Effector memory CD4-positive, alpha-beta T cell (primary cell): ENCODE measurements at places on chromosomes 3 and 15.

- DNase-seq: no peak
Observed at GRCh38 chr3:174243171-174243570, 616.0 kb upstream of the NAALADL2 start.

DNA sequence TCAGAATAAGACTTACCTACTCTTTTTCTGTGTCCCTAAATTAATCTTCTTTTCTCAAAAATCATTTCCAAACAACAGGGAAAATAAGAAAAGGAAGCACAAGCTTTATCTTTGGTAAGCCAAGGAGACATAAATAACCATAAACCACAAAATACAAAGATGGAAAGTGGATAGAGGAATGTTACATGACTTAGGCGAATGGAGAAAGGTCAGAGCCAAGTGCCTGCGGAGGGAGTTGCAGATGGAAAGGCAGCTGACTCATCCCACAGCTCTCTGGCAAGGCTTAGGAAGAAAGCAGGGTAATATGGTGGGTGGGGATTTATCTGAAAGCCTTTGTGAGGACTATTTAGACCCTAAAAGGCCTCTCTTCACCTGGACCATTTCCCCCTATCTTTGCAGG lies 72.8 kb downstream of the GALK2 start:
- no peak for DNase-seq

- DNase-seq: peak; percentile 3
Observed at GRCh38 chr3:193605876-193606275, 12.9 kb downstream of the OPA1 start.

- DNase-seq: peak; percentile 40
Observed at GRCh38 chr3:152269831-152270734, 1.4 kb downstream of the MBNL1 start.

DNA sequence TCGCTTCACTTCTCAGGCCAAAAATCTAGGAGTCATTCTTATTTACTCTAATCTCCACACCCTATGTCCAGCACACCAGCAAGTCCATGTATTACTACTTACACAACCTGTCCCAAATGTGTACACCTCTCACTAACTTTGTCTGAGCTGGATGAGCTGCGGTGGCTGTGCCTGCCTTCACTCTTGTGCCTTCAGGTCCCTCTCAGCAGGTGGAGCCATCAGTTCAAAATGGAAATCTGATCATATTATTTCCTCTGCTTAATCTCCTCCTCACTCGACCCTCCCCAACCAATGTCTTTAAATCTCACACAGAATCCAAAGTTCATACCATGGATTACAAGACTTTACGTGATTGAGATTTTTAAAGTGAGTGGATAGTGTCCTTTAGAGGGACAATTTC lies 82.8 kb downstream of the SSR3 start:
- DNase-seq: no peak

DNA sequence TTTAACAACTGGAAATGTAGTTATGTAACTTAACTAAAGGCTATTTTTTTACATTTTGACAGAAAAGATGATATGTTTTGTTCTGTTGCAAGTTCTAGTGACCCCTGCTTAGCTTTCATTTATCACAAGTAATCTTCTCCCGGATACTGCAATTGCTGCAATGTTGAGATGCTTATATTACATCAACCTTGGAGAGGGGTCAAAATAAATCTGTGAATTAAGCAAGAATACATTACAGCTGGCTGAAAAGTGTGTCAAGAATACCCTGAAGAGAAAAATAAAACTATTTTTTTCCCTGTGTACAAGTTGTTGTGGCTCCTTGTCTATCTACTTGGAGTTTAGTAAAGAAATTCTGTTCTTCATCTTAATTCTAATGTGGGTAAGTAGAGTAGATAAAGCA lies 232.1 kb upstream of the GOLIM4 start:
- DNase-seq: no peak

GRCh38 chr3:196166741-196167140 lies 44.5 kb downstream of the ZDHHC19 start:
- DNase-seq: no peak

DNA sequence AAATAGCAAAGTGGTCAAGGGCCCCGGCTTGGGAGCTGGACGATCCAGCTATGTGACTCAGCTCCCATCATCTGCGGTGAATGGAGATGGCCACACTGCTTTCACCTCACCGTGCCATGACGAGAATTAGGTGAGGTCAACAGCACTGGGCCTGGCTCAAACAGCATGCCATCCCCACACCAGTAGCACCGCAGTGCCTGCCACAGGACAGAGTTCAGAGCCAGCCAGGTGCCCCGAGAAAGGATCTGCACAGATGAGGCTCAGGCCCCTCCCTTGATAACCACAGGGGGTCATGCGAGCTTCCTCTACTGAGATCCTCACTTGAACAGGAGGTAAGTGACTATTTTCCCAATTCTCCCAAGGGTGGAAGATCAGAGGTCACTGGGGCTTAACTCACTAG lies 29.4 kb downstream of the ZXDC start:
- no peak for DNase-seq

DNA sequence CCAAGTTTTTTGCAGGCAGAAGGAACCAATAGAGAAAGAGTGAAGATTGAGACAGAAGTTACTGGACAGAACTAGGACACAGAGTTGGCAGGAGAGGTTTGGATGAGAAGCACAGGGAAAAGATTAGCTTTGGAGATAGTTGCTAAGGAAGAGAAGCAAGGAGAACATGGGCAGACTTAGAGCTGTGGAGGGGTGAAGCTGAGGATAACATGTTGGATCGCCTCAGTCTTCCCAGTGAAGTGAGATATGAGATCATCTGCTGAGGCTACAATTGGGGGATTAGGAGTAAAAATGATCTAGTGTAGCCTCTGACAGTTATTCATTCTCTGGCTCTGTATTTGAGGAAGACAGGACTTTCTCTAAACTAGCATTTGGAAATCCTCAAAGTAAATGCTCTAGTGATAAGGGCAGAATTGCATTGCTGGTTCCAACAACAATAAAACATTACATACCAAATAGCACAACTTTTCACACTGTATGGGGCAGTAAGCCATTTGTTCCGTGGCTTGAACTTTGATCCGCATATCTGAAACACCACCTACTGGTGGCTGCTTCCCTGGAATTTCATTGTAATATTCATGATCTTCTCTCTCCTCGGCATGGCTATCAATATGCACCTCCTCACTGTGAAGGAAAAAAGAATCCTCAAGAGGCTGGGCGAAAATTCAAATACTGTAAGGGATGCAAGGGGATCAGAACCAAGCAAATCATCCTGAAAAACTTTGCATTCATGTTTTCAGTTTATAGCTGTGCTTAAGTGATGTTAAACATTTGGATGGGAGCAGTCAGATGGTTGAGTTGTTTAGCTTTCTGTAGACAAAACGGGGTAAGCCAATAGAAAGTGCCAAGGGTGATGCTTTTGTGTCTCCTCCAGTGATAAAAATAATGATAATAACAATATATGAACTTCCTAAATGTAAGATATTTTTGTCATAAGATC lies 22.2 kb upstream of the EID1 start:
- DNase-seq: no peak

- no peak for DNase-seq
Observed at GRCh38 chr3:167743799-167744198, 8.3 kb downstream of the SERPINI1 start.

DNA sequence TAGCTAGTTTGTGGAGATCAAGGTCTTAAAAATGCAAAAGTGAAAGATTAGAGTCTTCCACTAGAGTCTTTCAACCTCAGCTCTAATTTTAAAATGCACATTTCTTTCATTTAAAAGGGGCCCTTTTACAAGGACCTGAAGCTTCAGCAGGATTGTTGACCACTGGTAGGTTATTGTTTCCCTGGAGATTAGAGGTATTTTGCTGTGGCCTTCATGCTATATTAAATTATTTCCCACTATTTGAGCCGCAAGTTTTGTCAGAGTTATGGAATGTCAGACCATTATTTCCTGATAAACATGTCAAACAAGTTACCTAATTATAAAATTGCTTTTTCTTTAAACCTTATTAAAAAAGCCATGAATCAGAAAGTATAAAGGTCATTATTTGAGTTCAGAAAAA lies 103.1 kb upstream of the CCNL1 start:
- no peak for DNase-seq

GRCh38 chr3:43499256-43499655 lies 122.6 kb downstream of the ANO10 start:
- no peak for DNase-seq

GRCh38 chr3:121951291-121951919 lies 57.2 kb downstream of the SLC15A2 start:
- no peak for DNase-seq

DNA sequence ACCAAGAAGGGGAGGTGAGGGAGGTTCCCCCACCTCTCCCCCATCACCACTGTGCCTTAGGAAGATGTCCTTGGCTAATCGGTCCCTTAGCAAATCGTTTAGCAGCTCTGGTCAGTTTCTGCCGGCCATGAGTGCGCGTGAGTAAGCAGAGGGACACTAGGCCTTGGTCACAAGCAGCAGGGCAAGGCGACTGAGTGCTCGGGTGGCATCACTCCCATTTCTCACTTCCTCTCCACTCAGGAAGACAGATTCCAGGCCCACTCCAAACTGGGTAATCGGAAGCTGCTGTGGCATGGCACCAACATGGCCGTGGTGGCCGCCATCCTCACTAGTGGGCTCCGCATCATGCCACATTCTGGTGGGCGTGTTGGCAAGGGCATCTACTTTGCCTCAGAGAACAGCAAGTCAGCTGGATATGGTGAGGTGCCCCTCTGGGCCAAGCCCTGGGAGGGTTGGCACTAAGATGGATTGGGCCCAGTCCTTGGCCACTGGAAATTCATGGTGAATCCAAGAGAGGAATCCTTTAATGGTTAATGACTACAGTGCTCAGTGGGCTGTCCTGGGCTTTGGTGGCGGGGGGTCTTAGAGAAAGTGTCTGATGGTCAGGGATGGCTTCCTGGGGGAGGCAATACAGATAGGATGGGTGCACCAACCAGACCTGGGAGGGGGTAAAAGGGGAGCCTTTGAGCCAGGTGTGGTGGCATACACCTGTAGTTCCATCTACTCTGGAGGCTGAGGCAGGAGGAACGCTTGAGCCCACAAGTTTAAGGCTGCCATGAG lies 4.0 kb downstream of the PARP3 start:
- DNase-seq: no peak

DNA sequence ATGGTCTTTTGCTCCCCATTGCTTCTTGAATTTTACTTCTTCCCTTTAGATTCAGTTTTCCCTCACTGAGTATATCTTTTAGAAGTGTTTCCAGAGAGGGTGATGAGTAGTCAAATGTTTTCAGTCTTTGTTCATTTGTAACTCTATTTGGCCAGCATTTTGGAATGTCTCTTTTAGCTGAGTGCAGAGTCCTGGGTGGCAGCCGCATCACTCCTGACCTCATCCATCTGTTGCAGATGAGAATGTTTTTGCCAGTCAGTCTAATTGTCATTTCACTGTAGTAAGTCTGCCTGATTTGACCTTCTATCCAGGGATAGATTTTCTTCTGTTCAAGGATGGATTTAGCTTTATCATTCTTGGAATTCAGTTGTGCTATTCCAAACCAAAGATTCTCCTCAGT lies 7.3 kb downstream of the SRPRB start:
- no peak for DNase-seq

GRCh38 chr3:191290311-191291025 lies 38.7 kb upstream of the CCDC50 start:
- DNase-seq: no peak

DNA sequence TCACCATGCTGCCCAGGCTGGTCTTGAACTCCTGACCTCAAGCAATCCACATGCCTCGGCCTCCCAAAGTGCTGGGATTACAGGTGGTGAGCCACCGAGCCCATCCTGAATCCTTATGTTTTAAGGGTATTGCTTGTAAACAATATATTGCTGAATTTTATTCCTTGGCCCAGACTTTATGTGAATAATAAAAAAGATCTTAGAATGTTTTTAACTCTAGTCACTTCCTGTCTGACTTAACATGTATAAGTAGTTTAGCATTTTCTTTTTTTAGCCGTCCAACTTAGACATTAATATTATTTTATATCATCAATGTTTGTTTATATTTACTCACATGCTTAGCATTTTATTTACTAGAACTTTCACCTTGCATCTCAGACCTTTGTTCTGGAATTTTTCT lies 9.2 kb upstream of the EIF2B5 start:
- DNase-seq: no peak

DNA sequence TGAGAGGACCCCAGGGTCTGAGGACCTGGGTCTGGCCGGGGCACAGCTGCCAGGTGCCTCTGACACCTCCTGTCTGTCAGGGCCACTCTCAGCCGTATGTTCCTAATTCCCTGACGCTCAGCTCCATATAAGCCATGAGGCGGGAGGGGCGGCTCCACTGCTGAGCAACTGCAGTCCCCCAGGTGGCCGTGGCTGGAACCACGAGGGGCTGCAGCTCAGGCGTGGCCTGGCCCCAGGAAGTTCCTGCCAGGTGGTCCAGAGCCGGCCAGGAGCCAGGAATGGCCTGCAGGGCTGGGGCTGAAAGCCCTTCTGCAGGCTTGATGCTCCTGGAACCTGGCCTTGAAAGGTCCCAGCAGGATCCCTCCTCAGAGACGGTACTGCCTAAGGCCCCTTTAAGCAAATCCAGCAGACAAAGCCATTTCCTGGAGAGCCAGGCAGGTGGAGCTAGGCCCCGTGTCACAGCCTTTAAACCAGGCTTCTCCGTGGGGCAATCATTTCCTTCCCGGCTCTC lies 118.0 kb downstream of the CHSY1 start:
- DNase-seq: no peak

- DNase-seq: no peak
Observed at GRCh38 chr3:33083958-33084357, 13.0 kb downstream of the GLB1 start.

DNA sequence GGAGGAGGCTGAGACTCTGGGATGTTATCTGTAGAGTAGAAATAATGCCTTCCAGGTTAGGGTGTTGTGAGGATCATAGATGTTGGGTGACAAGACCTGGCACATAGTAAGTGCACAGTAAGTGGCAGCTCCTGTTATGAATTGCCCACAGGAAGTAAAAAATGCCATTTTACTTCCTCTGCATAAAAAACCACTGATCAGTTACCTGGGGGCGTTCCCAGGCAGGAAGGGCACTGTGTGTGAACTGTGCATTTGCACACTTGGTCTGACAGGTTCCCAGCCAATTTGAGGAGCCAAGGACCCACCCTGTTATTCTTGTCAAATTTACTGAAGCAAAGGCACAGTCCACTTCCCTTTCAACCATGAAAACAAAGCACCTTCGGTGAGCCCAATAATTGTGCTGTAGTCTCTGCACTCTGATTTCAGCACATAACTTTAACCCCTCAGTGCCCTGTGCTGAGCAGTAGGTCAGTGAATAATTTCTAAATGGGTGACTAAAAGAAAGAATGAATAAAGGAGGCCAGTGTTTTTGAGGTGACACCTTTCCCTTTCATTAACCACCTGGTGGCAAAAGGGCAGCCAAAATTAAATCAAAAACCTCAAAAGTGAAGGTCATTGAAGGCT lies 85.8 kb upstream of the ARHGEF3 start:
- DNase-seq: no peak
